ENCODE measurements at places on chromosomes 2 and 18.

DNA sequence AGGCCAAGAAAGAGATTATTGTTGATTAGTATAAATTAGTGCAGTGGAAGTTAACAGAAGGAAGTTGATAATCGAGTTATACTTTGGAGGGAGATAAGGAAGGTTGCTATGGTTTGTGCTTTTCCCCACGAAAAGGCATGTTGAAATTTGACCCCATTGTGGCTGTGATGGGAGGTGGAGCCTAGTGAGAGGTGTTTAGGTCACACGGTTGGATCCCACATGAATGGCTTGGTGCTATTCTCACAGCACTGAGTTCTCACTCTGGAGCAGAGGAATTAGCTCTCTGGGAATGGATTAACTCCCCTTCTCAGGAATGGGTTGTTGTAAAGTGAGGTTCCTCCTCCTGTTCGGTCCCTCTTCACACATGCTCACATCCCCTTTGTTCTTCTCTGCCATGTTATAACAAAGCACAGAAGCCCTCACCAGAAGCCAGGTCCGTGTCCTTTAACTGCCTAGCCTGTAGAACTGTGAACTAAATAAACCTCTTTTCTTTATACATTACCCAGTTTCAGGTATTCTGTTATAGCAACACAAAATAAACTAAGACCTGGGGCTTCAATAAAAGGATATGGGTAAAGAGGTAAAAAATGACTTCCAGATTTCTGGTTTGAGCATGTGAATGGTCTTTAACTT, 21.9 kb downstream of the PIGN start:
- no peak for DNase-seq

DNA sequence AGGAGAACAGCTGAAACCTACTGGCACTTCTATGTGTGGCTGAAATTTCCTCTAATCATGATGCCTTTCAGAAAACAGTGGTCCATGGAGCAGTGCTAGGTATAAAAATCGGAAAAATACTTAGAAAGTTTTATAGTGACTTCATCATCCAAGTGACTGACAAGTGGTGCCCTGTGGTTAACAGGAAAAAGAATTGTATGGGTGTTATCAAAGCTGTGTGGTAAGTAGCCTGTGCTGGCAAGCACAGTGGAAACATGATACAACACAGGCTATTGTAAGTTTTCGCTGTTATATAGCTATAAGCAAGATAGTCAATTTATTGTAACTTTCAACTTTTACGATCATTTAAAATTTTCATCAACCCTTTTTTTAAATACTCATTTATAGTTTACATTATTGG, 1599.7 kb upstream of the ZEB2 start:
- DNase-seq = peak; percentile 69

DNA sequence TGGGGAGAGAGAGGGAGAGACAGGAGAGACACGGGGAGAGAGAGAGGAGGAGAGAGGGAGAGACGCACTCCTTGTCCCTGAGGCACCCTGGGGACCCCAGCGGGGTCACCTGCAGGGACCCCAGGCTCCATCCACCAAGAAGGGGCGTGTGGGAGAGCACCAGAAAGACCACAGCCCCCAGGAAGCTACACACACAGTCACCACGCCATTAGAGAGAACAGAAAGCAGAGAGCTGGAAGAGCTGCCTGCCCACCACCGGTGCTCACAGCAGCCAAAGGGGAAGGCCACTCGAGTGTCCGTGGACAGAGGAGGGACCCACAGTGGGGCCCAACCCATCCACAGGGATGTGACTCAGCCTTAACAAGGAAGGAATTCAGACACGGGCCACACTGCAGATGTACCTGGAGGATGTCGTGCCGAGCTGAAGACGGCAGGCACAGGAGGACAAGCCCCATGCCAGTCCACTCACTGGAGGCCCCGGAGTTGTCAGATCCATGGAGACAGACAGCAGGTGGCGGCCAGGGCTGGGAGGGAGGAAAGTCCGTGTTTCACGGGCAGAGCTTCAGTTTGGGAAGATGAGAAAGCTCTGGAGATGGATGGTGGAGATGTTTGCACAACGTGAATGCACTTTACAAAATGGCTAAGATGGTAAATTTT, 11.5 kb upstream of the NFATC1 start:
- DNase-seq = no peak

GRCh38 chr2:209525834-209526281, 102.0 kb downstream of the MAP2 start:
- DNase-seq = peak; percentile 69

DNA sequence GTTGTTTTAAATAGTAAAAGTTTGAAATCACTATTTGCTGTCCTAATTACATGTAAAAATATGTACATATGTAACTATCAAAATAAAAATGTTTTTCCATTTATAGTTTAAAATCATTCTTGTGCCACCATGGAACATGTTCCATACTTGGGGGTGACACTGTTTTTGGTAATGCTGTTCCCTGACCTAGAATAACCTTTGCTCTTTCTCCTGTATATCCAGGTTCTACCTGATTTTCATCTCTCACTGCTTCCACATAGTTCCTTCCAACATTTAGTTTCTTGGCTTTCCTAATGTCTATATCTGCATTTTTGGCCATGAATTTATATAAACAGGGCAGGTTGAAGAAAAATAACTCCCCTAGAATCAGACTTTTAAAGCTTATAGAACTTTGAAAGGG, 2.5 kb downstream of the SPOPL start:
- DNase-seq = no peak

- no peak for DNase-seq
Measured at GRCh38 chr2:3442185-3442584, 62.7 kb downstream of the TRAPPC12 start.

DNA sequence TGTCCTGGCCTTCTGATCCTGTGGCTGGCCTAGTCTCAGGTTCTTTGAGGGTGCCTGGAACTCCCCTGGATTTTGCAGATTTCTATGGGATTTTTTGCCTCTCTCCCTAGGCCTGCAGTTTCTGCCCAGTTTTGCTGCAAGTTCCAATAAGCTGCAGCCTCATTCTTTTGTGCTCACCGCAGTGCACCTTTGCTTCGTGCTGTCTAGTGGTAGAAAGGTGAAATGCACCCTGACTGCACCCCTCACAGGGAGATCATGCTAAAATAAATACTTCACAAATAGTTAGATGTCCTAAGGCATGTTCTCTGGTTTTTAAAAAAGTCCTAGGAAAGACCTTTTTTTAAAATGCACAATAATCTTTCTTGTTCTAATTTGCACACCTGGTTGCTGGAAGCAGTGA, 72.5 kb downstream of the GNAL start:
- DNase-seq = no peak

- no peak for DNase-seq
Measured at GRCh38 chr2:135821190-135821589, 15.8 kb downstream of the LCT start.

- DNase-seq = no peak
Measured at GRCh38 chr2:209687323-209687969, 84.2 kb upstream of the UNC80 start.

GRCh38 chr2:107543793-107544192, 282.9 kb upstream of the RGPD4 start:
- DNase-seq = no peak

- DNase-seq = no peak
Measured at GRCh38 chr18:55735199-55735855, 147.3 kb upstream of the TCF4 start.

GRCh38 chr2:233407771-233408181, 53.5 kb downstream of the DGKD start:
- no peak for DNase-seq

DNA sequence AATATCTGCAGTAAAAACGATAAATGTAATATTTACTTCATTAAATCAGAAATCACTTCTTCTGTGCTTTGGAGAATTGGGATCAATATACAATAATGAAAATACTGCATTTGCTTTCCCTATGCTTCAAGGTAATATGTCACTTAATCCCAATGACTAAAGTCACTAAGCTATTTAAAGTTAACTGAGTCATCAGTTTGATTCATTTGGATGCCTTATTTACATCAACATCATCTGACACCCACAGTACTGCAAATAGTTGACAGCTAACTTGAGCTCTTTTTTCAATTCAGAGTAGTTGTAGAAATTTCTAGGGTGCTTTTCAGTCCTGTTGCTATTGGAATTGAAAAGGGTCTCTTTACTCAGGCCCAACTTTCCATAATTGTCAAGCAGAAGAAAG, 776.9 kb upstream of the FSHR start:
- DNase-seq = peak; percentile 18

DNA sequence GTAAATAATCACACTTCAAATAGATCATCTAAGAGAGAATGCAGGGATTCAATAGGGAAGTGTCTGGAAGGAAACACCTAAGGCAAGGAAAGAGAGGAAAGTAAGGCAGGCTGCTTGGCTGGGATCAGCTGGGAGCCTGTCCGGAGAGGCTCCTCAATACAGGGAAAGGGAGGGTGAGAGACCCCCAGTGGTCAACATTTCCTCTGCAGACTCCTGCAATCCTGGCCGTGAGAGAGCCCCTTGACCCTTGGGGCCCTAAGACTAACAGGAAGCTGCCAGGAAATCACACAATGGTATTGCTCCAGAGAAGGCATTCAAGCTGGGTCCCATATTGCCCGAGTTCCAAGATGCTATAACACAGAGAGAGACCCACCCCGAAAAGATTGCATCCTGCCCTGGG, 549.4 kb downstream of the NYAP2 start:
- DNase-seq = no peak

- no peak for DNase-seq
Measured at GRCh38 chr2:64459575-64459974, 5.6 kb downstream of the LGALSL start.

DNA sequence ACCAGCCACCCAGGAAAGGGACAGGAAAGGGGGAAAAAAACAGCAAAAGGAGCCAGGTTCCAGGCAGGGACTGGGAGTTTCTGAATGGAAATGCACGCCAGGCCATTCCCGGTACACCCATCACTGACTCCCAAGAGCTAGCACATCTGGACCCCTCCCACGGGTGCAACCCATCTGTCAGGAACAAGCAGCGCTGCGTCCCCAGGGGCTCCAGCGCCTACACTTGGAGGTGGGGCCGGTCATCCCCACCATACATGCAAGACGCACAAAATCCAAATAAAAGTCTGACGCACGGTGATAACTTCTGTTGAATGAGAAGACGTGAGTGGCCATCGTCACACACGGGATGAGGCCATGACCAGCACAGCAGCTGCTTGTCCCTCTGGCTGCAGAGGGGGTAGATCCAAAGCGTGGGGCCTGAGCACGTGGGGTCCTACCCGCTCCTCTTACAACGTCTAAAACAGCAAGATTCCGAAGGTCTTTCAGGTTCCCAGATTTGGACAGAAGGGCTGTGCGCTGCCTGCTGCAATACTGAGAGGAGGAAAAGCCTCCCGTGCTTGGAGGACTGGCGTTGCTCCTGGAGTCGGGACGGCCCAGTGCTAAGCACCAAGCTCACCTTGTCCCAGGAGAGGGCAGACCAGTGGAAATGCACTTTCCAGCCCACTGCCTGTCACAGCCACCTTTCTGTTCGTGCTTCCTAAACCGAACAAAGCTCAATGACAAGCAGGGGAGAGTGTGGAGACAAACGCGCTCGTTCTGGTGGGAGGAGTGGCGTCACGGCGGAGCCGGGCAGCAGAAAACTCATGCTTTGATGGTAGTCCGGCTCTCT, 68.9 kb downstream of the NDUFA10 start:
- DNase-seq = no peak

- no peak for DNase-seq
Measured at GRCh38 chr18:50199346-50199855, 4.5 kb upstream of the MYO5B start.

- DNase-seq = no peak
Measured at GRCh38 chr2:126664234-126664633, 8.3 kb downstream of the GYPC start.

GRCh38 chr18:6543330-6543908, 128.7 kb upstream of the L3MBTL4 start:
- peak; percentile 44 for DNase-seq

GRCh38 chr2:55159037-55159651, 72.9 kb downstream of the CLHC1 start:
- peak; percentile 21 for DNase-seq

DNA sequence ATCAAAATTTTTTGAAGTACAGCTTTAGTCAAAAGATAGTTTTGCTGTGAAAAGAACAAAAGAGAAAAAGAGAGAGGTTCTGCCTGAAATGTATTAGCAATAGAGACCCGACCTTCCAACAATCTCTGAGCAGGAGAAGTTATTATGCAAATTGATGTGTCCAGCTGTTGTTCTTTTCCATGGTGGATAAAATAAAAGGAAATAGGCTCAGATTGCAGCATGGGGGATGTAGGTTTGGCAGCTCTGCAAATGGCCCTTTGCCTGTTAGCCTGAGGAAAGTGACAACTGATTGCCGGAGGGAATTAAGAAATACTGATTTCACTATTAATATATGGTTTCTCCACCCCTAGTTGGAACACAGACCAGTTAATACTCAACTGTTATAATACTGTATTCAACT, 1283.2 kb upstream of the NXPH2 start:
- DNase-seq = no peak

DNA sequence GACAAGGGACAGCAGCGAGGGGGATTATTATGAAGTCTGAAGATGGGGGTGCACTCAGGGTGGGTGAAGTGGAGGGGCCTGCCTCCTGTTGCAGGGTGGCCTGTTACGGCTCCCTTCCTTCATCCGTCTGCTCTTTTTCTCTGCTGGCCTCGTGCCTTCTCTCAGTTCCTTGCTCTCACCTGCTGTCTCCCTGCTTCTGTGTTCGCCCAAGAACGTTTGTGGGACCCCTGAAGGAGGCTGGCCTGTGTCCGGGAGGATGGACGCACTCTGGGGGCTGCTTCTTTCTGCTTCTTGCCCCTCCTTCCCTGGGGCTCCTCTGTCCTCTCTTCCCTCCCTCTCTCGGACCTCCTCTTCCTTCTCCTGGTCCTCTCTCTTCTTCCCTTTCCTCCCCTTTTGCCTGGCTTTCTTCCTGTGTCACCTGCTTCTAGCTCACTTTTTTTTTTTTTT, 13.8 kb downstream of the MROH2A start:
- no peak for DNase-seq

DNA sequence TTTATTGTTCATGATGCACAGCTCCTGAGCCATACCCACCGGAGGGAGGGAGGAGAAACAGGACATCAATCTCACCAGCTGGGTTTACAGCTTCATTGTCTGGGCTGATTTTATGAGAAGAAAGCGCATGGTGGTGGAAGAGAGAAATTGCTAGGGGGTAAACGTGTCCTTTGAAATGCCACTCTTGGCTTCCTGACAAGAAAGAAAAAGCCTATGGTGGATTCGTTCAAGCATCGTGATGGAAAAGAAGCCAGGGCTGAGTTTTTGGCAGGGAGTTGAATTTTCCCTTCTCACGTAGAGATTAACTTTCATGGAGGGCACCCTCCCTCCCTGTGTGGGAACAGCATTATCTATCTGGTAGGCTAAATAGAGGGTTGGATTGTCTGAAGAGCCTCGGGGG, 502.0 kb downstream of the SLC4A3 start:
- no peak for DNase-seq

GRCh38 chr2:129015397-129016285, 697.0 kb upstream of the HS6ST1 start:
- no peak for DNase-seq

GRCh38 chr2:201929281-201930026, 104.2 kb upstream of the FZD7 start:
- DNase-seq = no peak

- DNase-seq = peak; percentile 48
Measured at GRCh38 chr2:26469092-26469710, 8.7 kb downstream of the OTOF start.
